ENCODE measurements at places on chromosomes 6 and 20.

- no peak for DNase-seq
These were observed 154.3 kb downstream of the ANKRD60 start for GRCh38 chr20:58073945-58074856.

GRCh38 chr6:143569040-143569439, 57.5 kb upstream of the FUCA2 start:
- DNase-seq, result peak; percentile 23

- peak; percentile 47 for DNase-seq
These were observed 32.6 kb upstream of the PHACTR3 start for GRCh38 chr20:59571551-59572314.

GRCh38 chr20:4956200-4956810, 45.0 kb downstream of the SLC23A2 start:
- peak; percentile 72 for DNase-seq

Data from CD4-positive, alpha-beta T cell treated with Interleukin-12 subunit alpha and Interleukin-12 subunit beta, for 1 hour (primary cell).